Kidney tubule cell (primary cell): ENCODE measurements at places on chromosomes 4 and X.

- DNase-seq: no peak
Observed at GRCh38 chr4:183132865-183133264, 33.8 kb downstream of the WWC2 start.

DNA sequence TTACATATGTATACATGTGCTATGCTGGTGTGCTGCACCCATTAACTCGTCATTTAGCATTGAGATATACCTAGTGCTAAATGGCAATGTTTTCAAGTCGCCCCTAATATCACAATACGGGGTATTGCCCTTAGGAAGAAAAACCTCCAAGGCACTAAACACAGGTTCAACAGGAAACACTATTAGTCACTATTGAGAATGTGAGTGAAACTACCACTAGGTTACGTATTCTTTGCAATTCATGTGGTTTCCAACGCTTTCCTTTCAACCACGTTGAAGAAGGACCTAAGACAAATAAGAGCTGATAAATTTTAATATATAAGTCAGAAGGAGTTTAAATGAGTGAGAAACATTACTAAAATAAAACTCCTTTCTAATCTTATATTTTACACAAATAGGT, 134.7 kb upstream of the SPANXN4 start:
- no peak for DNase-seq

DNA sequence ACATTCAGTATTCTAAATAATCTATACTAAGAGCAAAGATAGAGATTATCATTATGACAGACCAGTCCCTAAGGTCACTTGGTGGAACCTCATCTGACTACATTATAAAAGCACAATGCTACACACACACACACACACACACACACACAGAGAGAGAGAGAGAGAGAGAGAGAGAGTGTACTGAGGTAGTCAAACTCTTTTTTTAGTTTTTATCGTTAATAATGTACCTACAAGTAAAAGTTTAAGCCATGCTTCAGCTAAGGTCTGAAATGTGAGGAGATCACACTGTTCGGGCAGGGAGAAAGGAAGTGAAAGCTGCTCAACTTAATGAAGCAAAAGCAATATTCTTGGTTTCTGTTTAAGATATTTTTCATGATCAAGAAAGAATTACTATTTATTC, 75.8 kb upstream of the CCDC160 start:
- DNase-seq: peak; percentile 57

DNA sequence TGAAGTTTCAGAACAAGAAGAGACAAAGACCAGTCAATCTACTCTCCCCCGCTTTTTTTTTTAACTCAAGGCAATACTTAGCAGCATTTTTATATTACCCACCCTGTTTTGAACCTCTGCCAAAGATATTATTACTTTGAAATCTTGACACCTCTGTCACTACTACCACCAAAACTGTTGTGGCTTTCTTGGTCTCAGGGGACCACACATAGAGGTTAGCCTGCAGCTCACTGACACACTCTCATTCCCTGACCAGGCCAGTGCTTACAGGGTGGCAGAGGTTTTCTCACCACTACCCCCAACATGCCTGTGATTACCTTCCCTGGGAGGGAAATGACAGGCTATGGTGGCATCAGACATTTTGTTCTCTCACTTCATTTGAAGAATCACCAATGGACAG, 137.4 kb upstream of the STIM2 start:
- DNase-seq: no peak

DNA sequence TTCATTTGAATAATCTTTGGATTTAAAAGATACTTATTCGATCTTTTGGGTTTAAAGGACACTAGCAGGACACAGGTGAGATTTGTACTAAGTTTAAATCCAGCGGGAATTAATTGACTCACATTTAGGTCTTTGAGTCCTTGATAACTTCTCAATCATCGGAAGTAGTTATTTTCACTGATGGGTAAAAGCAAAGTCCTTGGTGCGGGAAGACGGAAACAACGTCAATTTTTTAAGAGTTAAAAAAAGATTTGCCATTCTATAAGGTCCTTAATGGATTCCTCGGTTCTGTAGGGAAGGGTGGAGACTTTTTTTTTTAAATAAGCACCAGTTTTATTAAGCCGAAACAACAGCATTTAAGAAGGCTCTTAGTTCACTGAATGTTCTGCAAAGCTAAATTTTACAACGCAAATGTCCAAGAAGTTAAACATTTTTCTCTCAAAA, 2.9 kb downstream of the TMSB4X start:
- no peak for DNase-seq

DNA sequence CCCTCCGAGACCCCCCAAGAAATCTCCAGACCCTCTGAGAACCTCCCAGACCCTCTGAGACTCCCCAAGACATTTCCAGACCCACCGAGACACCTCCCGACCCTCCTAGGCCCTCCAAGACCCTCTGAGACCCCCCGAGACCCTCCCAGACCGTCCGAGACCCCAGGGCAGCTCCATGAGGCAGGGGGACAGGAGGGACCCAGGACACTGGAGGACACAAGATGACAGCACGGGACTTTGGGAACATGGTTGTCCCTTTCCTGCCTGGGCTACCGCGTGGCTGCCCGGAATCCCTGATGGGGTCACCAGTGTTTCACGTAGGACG, 10.3 kb downstream of the CTBP1 start:
- DNase-seq: no peak

- DNase-seq: no peak
Observed at GRCh38 chr4:181757910-181758660, 485.1 kb upstream of the TENM3 start.

DNA sequence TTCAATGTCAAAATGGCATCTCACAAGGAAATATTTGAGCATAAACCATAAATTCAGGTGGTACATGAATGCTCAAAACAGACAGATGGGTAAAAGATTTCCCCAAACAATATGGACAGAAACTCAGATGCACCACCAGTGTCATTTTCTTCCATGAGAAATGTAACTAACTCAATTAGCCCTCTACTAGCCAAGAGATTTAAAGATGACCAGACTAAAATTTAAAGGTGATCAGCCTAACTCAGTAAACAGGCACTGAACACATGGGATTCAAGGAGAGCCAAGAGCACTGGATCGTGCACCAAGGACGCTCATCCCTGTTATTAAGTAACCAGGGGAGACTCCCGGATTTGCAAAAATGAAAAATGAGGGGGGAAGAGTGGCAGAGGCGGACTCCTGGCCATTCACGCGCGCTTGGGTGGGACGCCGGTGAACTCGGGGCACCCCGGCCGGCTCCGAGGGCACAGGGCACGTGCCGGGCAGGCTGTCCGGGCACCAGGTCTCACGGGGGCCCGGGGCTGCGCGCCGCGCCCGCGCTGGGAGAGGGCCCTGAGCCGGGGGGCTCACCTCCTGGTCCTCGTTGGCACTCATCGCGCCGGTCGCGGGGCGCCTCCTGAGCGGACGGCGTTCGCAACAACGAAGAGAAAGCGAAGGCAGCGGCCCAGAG, 490 bp downstream of the RWDD4 start:
- DNase-seq: peak; percentile 70

GRCh38 chr4:147360301-147360700, 120.6 kb upstream of the EDNRA start:
- peak; percentile 34 for DNase-seq

- DNase-seq: no peak
Observed at GRCh38 chr4:120761070-120761469, 161.5 kb downstream of the PRDM5 start.

GRCh38 chr4:37710491-37710890, 24.3 kb upstream of the RELL1 start:
- DNase-seq: no peak

- no peak for DNase-seq
Observed at GRCh38 chr4:188196134-188196735, 57.0 kb downstream of the TRIML1 start.

DNA sequence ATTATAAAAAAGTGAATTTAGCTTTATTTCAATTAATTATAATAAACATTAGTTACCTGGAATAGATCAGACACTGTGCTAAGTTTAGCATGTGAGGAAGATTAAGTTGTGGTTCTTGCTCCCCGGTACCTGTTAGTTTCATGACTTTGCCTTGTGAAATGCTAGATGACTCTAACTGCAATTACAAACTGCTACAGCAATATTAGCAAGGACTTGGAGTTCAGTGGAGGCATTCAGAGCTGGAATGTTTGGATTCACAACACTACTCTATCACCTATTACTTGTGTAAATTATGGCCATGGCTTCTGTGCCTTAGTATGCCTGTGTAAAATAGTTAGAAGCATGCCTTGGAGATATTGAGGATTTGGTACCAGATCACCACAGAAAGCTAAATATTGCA, 21.4 kb upstream of the ANXA10 start:
- DNase-seq: peak; percentile 4

- no peak for DNase-seq
Observed at GRCh38 chrX:25016938-25017598, 1.3 kb upstream of the ARX start.
